ENCODE measurements at places on chromosomes 5 and 9.
A peak's percentile ranks its signal among the peaks of the same experiment; 100 is the strongest.

- no peak for DNase-seq
These were observed 10.2 kb upstream of the GPR150 start for GRCh38 chr5:95609711-95610110.

- DNase-seq = no peak
These were observed 150.5 kb upstream of the LRRTM2 start for GRCh38 chr5:139025651-139026050.

DNA sequence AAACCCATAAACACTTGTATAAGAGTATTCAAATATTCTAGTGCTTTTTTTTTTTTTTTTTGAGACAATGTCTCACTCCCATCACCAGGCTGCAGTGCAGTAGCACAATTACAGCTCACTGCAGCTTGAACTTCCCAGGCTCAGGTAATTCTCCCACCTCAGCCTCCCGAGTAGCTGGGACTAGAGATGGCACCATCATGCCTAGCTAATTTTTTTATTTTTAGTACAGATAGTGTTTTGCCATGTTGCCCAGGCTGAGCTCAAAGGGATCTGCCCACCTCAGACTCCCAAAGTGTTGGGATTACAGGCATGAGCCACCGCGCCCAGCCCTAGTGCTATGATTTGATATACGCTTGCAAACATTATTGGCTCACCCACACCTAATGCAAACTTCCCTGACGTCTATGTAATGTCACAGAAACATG, 11.8 kb downstream of the IL6ST start:
- peak; percentile 16 for DNase-seq

GRCh38 chr9:97136421-97136820, 97.5 kb upstream of the CTSV start:
- DNase-seq = no peak
